T-helper 17 cell (primary cell): ENCODE measurements at places on chromosomes 2 and 18. TPM values are rescaled to one million over a fixed set of nuclear protein-coding genes. Genes with fewer than 3 reads are reported as not detected.

DNA sequence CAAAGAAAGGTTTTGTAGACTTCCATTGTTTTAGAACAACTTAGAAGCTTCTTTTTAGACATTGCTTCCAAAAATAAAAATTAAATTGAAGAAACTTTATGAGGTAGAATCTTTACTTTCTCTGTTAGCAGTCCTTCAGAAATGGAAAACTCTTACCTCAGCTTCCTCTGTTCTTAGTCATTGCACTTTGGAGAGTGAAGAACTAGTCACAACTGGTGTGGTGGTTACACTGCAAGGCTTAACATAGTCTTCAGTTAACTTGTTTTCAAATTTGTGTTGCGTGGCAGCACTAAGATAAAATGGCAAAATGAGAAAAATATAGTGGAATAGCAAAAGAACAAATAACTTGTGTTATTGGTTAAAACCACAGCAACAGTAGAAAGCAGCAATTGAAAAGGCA is 332.6 kb downstream of the KIAA1328 start:
- H3K4me3 ChIP-seq, result no peak overlapping the region
- peaks cover 5% of the 10 kb centered on the region for H3K36me3 ChIP-seq
- no peaks in the 10 kb centered on the region for H3K4me1 ChIP-seq
- H3K27ac ChIP-seq, result no peak overlapping the region

- no peak overlapping the region for H3K4me3 ChIP-seq
- peaks cover 37% of the 10 kb centered on the region for H3K27me3 ChIP-seq
- H3K27ac ChIP-seq, result no peak overlapping the region
- H3K36me3 ChIP-seq, result no peaks in the 10 kb centered on the region
Observed at GRCh38 chr2:182070736-182071135, 85.1 kb downstream of the PPP1R1C start.

DNA sequence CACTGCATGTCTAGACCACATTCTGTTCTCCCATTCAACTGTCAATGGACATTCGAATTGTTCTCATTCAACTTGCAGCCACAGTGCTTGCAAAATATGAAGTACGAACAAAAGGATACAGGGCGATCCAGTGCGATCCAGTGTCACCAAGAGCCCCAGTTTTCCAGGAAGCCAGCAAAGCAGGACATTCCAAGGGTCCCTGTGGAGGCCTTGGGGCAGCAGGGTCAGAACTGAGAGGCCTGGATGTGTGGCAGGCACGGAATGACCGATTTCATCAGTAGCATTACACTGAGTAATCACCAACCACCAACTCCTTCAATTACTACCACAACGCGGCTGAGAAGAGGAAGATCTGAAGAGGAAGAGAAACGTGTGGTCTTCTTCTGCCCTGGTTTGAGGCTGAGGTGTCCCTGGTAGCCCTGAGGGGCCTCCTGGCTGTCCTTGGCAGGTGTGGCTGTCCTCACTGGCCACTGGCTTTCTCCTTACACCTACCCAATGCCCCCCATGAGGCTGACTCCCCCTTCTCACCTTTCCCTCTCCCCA is 172.7 kb upstream of the FHL2 start:
- peaks cover 29% of the 10 kb centered on the region for H3K27me3 ChIP-seq
- peak overlapping the region; percentile 43 for H3K4me3 ChIP-seq
- H3K4me1 ChIP-seq, result peaks cover 32% of the 10 kb centered on the region

DNA sequence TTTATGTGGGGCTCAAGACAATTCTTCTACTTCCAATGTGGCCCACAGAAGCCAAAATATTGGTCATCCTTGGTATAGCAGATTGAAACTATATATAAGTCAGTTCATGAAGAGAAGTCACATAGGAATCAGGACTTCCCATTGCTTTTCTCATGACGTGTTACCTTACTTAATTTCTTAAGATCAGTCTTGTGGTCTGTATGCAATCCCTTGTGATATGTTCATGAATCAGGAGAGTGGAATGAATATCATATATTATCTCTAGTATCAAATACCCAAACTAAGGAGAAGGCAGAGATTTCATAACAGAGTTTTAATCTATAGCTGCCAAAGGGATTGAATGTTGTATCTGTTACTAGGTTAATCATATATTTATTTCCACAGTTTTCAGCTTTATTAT is 1390.4 kb downstream of the SUCLG1 start:
- H3K4me1 ChIP-seq, result no peaks in the 10 kb centered on the region
- no peaks in the 10 kb centered on the region for H3K27me3 ChIP-seq
- H3K36me3 ChIP-seq, result no peaks in the 10 kb centered on the region
- H3K27ac ChIP-seq, result no peak overlapping the region
- H3K4me3 ChIP-seq, result no peak overlapping the region

DNA sequence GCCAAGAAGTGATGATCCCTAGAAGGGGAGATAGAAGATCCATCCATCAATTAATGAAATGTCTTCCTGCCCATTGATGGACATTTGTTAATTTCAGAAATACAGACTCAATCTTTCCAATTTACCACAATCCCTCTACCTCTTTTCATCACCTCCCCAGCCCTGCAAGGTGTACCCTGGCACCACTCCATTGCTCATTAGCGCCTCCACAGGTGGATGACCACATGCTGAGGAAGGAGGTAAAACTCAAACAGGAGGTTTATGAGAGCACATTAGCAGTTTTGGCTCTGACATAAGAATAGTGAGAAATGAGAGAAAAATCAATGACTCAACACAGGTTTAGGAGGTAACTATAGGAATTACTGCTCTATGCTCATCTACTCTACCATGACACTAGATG is 208.0 kb downstream of the C1D start:
- no peaks in the 10 kb centered on the region for H3K4me1 ChIP-seq
- H3K27me3 ChIP-seq, result peaks cover 36% of the 10 kb centered on the region
- no peaks in the 10 kb centered on the region for H3K36me3 ChIP-seq
- H3K27ac ChIP-seq, result no peak overlapping the region
- no peak overlapping the region for H3K4me3 ChIP-seq

DNA sequence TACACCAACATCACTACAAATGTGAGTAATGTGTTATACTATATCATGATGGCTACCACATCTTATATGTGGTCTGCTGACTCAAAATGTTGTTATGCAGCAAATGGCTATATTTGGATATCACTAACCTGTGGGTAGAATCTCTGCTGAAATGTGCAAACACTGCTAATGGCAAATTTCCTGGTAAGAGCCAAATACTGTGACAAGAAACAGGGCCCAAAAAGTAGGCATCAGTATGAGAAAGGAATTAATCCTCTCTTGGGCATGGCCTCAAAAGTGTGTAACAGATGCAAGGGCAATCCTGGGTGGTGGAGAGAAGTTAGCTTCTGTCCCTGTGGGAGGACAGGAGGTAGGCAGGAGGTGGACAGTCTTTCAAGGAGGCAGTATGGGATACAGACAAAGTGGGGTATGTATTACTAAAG is 13.3 kb downstream of the ATF2 start:
- no peak for DNase-seq
- peaks cover 2% of the 10 kb centered on the region for H3K36me3 ChIP-seq
- H3K4me3 ChIP-seq, result no peak overlapping the region
- H3K27ac ChIP-seq, result no peak overlapping the region
- no peaks in the 10 kb centered on the region for H3K27me3 ChIP-seq

GRCh38 chr2:201520201-201520600 is 68.7 kb downstream of the STRADB start:
- H3K27me3 ChIP-seq, result peaks cover 5% of the 10 kb centered on the region
- H3K4me3 ChIP-seq, result no peak overlapping the region
- DNase-seq, result no peak
- peaks cover 4% of the 10 kb centered on the region for H3K36me3 ChIP-seq
- H3K27ac ChIP-seq, result no peak overlapping the region

DNA sequence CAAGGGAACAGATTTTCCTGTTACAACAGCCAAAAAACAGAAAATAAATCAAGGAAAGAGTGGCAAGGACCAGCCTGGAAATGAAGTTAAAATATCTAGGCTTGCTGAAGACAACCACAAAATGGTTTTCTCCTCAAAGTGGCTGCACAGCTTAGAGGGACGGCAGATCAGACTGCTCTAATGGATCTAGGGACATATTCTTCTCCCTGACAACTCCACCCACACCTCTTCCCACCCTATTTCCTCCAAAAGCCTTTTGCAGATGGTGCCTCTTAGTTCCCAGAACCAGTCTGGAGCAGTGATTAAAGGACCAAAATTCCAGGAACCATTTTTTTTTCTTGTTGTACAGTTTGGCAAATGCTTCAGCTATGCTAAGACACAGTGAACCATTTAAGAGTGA is 220.2 kb upstream of the SIX2 start:
- H3K27me3 ChIP-seq, result peaks cover 29% of the 10 kb centered on the region
- no peaks in the 10 kb centered on the region for H3K36me3 ChIP-seq
- H3K4me3 ChIP-seq, result no peak overlapping the region

DNA sequence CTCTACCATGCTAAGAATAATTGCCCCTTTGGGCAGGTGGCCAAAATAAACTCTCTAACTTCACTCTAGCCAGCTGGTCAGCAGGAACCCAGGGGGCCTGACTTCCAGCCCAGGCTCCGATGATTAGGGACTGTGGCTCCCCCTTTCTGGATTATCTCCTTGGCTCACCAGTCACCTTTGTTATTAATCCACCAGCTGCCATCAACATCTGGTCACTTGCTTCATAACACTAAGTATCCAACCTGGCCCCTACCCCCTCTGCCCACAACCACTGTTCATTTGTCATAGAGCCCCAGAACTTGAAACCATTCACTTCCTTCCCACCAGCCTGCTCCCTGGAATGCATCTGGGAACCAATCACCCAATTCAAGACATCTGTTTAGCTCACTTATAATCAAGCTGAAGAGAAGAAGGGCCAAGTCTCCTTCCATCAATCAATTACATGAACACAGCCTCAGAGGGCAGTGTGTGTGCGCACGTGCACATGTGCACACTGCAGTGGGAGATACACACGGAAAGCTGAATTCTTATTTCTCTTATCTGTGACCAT is 215.1 kb downstream of the ALK start:
- peaks cover 17% of the 10 kb centered on the region for H3K27me3 ChIP-seq
- H3K27ac ChIP-seq, result no peak overlapping the region
- no peak overlapping the region for H3K4me3 ChIP-seq
- no peak for DNase-seq
- no peaks in the 10 kb centered on the region for H3K36me3 ChIP-seq

DNA sequence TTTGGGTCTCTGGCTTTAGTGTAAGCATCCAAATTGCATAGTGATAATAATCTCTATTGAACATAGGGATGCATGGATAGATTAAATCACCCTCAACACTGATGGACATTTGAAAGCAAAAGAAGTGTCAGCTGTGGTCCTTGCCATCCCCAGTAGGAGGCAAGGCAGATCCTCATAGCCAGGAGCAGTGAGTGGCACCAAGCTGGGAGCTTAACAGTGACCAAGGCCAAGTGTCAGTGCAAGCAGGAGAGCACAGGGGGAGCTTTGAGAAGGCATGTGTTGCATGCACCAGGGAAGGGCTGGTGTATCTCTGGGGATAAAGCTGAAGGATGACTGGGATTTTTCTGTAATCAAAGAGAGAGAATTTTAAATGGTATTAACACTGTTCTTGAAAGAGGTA is 14.7 kb downstream of the SLC14A1 start:
- H3K27me3 ChIP-seq, result no peaks in the 10 kb centered on the region
- H3K27ac ChIP-seq, result peak overlapping the region; percentile 54
- no peak overlapping the region for H3K4me3 ChIP-seq
- peaks cover 2% of the 10 kb centered on the region for H3K4me1 ChIP-seq
- DNase-seq, result no peak

SLC11A1 gene
- 2.7 TPM for total RNA-seq

LTBP1 gene
- total RNA-seq, result 33.8 TPM

ACTG2 gene
- not detected for total RNA-seq

TWSG1 gene
- 1.7 TPM for total RNA-seq

L3MBTL4 gene
- total RNA-seq, result 0.80 TPM

CCDC150 gene
- total RNA-seq, result 1.7 TPM

GNAL gene
- 0.37 TPM for total RNA-seq

DNMT3A gene
- total RNA-seq, result 62.8 TPM

VIT gene
- total RNA-seq, result not detected
